Activated CD4-positive, CD25-positive, alpha-beta regulatory T cell (primary cell): ENCODE measurements at places on chromosomes 1 and 21.

GRCh38 chr1:15816674-15817073 is 9.2 kb upstream of the UQCRHL start:
- DNase-seq = no peak

DNA sequence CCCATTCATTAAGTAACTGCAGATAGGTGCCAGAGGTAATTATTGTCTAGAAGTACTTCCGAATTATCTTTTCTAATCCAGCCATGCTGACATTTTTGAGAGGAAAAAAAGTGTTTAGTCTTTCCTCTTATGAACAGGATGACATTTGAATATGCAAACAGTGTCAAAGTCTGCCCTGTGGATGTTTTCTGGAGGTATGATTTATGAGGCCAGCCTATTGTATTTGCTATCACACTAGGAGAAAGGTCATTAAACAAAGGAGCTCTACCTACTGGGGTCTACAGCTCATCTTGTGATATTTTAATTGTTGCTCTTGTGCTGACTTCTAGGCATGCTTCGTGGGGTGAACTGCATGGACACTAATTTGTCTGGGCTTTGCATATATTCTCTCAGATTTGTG is 559.7 kb upstream of the CAMK1G start:
- DNase-seq = no peak

GRCh38 chr21:41712730-41713129 is 54.1 kb downstream of the RIPK4 start:
- no peak for DNase-seq

DNA sequence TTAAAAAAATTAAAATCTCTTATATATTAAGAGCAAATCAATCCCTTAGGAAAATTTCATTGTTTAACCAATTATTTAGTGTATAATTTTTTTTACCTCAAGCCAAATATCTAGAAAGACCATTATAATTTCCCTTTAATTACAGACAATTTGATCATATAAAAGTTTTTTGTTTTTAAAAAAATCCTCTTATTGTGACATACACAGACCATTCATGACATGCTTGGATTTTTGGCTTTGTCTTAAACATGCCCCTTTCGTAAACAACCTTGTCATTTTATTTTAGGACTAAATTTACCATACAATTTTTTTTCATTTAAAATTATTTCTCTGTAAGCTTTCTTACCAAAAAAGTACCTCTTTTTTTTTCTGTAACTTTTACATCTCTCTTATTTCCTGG is 14.2 kb upstream of the CYP4B1 start:
- DNase-seq = no peak

DNA sequence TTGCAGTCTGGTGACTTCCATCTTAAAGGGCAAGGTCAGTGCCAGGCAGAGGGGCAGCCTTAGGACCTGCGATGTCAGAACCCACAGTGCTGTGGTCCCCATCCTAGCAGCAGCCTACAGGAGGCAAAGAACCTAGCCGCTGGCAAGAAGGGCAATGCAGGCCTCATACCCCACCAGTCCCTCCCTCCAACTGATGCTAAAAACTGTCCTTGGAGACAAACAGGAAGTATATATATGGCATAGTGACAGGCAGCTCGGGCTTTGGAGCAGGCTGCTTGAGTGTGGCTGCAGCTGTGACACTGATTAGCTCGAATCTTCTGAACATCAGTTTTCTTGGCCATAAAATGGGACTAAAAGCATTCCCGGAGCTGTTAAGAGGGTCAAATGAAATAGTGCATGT is 156.0 kb upstream of the VAMP3 start:
- no peak for DNase-seq

- no peak for DNase-seq
Observed at GRCh38 chr1:91795591-91796389, 90.2 kb downstream of the TGFBR3 start.

DNA sequence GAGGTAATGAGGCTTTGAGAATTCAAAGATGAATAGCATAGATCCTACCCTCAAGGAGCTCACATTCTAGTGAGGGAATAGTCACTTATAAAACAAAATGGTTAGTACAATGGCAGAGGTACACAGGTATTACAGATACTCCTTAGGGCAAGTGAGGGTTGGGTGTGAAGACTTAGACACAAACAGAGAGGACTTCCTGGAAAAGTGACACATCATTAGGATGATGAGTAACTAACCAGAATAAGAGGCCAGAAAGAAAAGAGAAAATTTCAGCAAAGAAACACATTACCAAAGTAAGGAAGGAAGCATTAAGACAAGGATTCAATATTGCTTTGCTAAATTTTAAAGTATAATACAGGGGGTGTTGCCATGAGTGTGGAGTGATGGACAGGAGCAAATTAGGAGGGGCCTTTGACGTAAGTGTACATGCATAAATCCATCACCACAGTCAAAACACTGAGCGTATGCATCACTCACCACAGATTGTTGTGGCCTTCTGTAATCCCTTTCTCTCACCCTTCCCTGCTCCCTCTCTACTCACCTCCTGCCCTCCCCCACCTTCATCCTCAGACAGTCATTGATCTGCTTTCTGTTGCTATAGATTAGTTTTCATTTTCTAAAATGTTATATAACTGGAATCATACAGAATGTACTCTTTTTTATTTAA is 7.9 kb downstream of the CD53 start:
- no peak for DNase-seq

DNA sequence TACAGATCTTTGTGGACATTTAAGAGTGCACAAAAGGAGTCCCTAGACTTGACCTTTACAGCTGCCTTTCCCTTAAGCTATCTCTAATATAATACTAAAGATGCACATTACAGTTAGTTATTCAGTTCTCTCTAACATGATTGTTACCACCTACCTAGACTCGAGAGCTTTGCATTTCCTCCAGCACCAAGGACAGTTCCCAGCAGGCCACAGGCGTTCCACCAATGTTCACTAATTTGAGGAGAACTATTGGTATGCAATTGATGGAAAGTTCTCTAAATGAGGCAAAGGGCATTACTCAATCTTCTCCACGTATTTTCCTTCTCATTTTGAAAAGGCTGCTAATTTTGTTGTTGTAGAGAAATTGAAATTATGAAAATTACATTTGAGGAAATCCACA is 5.4 kb upstream of the NTNG1 start:
- no peak for DNase-seq

DNA sequence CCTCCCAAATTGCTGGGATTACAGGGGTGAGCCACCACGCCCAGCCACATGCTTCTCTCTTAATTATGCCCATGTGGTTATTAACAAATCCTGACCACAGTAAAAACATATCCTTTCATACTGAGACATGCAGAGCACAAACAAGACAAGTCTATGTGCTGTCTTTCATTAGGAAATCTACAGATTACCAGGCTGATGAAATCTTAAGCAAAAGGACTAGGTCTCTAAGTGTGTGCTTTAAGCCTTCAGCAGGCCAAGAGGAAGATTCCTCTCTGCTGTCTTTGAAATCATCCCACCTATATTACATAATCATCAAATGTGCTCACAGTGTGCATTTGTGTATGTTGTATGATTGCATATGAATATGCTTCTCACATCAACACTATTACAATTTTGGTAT is 419.3 kb downstream of the KCTD3 start:
- no peak for DNase-seq

- no peak for DNase-seq
Observed at GRCh38 chr1:177703888-177704446, 265.9 kb downstream of the SEC16B start.

DNA sequence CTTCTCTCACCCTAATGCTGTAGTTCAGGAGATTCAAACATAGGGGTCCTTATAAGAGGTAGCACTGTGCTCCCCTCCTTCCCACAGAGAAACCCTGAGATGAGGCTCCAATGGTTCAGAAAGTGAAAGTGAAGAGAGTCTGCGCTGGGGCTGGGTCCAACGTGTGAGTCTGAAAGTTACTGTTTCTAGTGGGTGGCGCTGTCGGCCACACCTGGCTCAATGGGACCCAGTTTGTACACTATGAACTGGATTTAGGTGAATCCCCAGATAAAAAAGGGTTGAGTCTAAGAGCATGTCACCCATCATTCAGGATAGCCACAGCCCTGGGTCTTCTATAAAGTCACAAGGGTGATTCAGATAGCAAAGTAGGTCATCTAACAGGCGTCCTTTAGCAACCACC is 2.8 kb downstream of the SMCP start:
- DNase-seq = no peak

GRCh38 chr1:89836252-89837035 is 15.6 kb downstream of the LRRC8D start:
- no peak for DNase-seq

GRCh38 chr21:45073301-45074047 is 906 bp upstream of the ADARB1 start:
- no peak for DNase-seq

DNA sequence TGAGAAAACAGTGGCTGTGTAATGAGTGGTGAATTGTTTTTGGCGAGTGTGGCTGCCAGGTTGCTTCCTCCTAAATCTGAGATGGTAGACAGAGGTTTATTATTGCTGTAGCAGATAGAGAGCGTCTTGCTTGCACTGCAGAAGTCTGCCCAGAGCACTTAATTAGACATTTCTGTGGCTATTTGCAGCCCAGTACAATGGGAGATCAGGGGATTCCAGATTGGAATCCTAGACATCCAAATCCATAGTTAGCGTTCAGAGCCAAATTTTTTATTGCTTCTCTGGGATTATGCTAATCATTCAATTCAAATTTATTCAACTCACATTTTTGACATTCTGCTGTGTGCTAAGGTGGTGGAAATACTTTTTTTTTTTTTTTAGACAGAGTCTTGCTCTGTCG is 30.0 kb downstream of the KIF26B start:
- DNase-seq = no peak

DNA sequence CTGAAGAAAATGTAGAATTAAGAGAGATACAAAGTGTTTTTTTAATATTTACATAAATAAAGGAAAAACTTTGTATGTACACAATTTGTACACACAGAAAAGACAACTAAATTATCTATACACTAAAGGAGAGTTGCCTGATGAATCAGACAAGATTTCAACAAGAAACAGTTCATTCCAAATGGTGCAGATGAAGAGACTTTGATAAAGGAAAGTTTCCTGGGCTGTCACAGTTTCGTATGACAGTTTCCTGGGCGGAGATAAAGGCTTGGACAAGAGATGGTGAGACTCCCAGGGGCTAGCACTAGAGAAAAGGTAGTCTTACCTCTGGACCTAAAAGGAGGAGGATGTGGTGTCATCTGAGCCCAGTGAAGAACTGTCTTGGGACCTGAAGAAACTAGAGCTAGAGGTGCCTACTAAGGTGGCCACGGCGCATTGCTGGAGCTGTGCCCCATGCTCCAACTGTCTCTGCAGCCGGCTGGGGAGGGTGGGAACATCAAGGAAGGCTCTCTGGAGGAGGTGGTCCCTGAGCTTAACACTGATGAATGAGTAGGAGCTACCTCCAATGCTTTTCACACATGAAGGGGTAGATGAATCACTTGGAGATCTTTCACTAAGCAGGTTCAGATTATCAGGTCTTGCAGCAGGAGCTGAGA is 32.2 kb downstream of the ETS2 start:
- DNase-seq = no peak

DNA sequence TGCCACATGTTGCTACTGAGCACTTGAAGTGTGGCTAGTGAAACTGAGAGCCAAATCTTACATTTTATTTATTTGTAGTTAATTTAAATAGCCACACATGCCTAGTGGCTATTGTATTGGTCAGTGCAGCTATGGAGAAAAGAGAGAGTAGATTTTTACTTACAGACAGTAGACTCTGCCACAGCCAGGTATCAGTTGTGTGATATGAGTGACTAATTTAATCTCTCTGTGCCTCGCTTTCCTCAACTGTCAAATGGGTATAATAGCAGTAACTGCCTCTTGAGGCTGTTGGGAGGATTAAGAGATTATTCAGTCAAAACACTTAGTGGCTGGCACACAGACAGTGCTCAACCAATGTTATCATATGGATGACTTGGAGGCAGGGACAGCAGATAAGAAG is 49.0 kb downstream of the UBE2T start:
- DNase-seq = no peak

- DNase-seq = no peak
Observed at GRCh38 chr1:201059401-201059800, 35.9 kb upstream of the KIF21B start.

DNA sequence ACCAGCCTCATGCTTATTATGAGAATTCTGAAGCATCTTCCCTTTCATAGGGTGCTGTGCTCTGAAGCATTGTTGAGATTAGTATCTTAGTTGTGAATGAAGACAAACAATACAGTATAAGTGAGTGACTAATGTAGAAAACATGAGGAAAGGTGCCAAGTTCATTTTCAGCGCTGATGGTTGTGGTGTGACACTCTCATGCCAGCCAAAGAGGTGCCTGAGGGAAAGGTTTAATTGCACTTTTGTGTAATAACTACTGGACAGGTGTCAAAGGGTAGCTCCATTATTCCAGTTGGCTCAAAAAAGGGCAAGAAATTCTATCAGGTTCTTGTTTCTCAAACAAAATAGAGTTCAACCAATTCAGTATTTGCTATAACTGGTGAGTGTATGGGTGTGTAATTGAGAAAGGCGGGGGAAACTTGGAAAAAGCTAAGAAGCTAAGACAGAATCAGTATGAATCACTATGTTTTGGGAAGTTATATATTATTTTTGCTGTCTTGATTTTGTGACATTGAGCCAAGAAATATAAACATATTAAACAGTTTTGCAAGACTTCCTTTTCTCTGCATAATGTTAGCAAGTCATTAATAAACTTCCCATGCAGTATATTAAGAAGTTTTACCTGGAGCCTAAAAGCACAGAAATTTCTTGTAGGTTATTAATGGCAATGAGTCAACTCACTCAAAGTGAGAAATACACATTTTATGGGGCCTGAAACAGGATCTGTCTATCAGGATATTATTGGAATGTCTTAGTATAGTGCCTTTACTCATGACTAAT is 31.8 kb downstream of the KCNK2 start:
- DNase-seq = no peak

DNA sequence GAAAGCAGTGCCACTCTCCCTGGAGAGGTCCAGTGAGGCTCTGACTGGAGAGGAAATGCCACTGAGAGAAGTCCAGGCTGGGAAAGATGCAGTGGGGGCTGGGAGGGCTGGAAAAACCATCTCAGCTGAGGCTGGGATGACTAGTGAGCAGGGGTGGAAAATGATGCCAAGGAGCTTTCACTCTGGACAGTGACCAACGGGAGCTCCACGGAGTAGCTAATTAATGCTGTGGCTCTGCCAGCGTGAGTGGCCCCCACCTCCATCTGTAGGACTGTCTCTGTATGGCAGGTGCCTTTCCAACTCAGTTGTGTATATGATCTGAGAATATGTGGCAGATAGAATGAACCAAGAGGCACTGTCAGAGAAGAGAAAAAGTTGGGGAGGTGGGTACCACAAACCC is 86.7 kb downstream of the DDX20 start:
- no peak for DNase-seq
